ENCODE measurements at places on chromosomes 4 and X. TPM values are rescaled to one million over a fixed set of nuclear protein-coding genes. Genes with fewer than 3 reads are reported as not detected.

GRCh38 chrX:11725631-11726442, 32.2 kb upstream of the MSL3 start:
- H3K4me3 ChIP-seq, result no peak overlapping the region
- DNase-seq, result no peak
- H3K27me3 ChIP-seq, result peaks cover 8% of the 10 kb centered on the region
- H3K27ac ChIP-seq, result no peak overlapping the region

Gene RHOXF2
- total RNA-seq, result not detected

DNA sequence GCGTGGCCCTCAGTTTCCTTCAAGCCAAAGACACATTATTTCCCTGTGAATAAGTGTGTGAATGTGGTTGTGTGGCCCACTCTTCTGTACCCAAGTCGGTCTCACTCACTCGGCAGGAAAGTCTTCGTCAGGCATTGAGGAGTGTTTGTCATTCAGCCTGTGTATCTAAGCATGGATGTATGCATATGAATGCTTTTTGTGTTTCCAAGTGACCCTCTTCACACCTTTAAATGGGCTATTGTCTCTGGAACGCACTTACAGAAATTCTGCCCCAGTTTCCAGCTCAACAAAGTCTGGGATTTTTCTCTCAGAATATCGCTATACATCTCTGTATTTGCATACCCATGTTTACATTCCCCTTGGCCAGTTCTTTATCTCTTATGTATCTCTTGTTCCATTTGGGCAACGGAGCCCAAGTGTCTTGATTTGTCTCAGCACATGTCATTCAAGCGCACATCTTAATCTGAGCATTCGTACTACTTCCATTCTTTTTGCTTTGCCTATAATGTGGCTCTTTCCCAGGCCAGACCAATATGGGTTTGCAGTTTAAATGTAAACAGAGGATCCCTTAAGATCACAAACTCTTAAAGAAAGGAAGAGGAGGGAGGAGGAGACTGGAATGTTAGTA, 4.8 kb downstream of the BCOR start:
- H3K4me3 ChIP-seq, result peak overlapping the region; percentile 28
- peaks cover 41% of the 10 kb centered on the region for H3K4me1 ChIP-seq
- H3K27me3 ChIP-seq, result no peaks in the 10 kb centered on the region
- peaks cover 9% of the 10 kb centered on the region for H3K36me3 ChIP-seq
- DNase-seq, result no peak

Gene CXCL5
- total RNA-seq, result not detected

DNA sequence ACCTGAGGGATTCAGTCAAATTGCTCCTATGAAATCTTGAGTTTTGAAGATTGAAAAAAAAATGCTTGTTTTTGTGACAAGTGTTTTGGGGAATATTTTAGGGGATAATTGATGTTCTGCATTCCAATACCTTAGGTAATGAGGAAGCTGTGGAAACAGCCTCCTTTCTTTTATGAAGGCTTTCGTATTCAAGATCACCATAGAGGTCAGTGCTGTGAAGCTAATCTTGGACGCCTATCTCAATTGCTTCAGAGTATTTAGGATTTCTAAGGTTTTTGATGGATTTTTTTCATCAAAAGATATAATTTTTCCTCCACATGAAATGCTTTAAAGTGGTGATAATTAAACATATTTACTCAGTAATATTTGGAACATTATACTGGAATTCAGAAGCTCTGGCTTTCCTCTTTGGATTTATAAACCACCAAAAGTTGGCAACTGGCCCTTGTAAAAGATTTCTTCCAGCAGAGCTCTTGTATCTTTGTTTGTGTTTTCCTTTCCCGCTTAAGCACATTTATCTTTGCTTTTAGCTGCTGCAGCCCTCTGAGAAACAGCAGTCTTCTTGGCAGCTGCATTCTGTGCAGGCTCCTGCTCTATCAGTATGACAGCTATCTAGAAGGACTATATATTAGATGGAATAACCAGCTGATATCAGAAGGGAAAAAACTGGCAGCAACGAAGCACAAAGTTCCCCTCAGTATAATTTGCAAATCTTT, 63.7 kb downstream of the HMGB2 start:
- no peaks in the 10 kb centered on the region for H3K27me3 ChIP-seq
- peaks cover 5% of the 10 kb centered on the region for H3K36me3 ChIP-seq
- no peaks in the 10 kb centered on the region for H3K4me1 ChIP-seq
- H3K4me3 ChIP-seq, result no peak overlapping the region
- no peak for DNase-seq
- H3K27ac ChIP-seq, result no peak overlapping the region

Gene TMEM35A
- total RNA-seq, result not detected

DNA sequence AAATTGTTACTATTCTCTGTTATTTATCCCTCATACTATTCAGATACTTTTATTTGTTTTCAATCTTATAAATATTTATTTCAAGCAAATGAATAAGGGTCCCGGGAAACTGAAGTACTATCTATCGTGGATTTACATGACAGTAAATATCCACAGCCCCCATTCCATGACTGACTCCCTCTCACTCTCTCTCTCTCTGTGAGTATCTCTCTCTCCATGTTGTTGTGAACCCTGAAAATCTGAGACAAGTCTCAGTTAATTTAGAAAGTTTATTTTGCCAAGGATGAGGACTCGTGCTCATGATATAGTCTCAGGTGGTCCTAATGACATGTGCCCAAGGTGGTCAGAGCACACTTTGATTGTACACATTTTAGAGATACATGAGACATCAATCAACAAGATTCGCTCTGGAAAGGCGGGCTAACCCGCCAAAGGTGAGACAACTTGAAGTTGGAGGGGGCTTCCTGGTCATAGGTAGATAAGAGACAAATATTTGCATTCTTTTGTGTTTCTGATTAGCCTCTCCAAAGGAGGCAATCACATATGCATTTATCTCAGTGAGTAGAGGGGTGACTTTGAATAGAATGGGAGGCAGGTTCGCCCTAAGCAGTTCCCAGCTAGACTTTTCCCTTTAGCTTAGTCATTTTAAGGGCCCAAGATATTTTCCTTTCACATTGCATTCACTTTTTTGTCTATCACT, 986.4 kb downstream of the NLGN4X start:
- DNase-seq, result no peak
- no peaks in the 10 kb centered on the region for H3K27me3 ChIP-seq
- no peaks in the 10 kb centered on the region for H3K4me1 ChIP-seq
- H3K36me3 ChIP-seq, result no peaks in the 10 kb centered on the region
- H3K27ac ChIP-seq, result no peak overlapping the region
- H3K4me3 ChIP-seq, result no peak overlapping the region

DNA sequence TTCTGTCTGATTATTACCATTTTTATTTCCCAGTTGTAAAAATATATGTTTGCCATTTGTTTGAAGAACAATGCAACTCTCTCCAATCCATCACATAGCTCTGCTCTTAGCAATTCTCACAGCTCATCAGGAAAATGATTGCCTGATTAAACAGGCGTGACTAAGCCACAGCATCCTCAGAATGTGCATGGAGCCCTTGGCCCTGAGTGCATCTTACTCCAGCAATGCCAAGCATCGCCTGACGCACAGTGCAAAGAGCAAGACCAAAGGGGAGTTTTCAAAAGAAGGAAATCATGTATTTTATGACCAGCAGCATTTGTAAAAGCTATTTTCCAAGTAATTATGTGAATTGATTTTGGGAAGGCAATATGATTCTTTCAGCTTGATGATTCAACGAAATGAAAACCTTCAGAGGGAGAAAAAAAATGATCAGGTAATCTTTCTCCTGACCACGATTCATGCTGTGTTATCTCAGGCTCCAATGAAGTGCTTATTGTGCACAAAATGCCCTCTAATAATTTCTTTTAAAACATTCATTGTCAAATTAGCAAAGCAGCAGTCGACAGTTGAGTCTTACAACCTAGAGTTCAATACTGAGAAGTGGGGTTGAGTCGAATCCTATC, 138.0 kb upstream of the FAM9B start:
- H3K36me3 ChIP-seq, result peaks cover 4% of the 10 kb centered on the region
- no peak overlapping the region for H3K4me3 ChIP-seq
- H3K27ac ChIP-seq, result no peak overlapping the region

DNA sequence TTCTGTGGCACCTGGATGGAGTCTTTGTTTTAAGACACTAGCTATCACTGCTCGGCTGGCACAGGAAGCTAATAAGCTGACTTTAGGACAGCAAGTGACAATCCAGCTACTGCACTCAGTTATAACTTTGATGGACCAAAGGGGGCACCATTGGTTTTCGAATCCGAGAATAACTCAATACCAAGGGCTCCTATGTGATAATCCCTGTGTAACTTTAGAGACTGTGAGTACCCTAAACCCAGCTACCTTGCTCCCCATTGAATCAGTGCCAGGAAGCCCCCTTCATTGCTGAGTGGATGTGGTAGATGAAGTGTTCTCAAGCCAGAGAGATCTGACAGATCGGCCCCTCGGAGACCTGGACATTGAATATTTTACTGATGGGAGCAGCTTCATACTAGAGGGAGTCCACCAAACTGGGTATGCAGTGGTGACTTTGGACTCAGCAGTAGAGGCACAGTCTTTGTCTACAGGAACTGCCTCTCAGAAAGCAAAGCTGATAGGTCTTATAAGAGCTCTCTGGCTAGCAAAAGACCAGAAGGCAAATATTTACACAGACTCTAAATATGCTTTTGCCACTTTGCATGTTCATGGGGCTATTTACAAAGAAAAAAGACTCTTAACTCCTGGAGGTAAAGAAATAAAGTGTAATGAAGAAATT, 35.5 kb upstream of the UGT2B7 start:
- no peaks in the 10 kb centered on the region for H3K4me1 ChIP-seq
- no peak overlapping the region for H3K4me3 ChIP-seq
- H3K36me3 ChIP-seq, result no peaks in the 10 kb centered on the region
- DNase-seq, result no peak

DNA sequence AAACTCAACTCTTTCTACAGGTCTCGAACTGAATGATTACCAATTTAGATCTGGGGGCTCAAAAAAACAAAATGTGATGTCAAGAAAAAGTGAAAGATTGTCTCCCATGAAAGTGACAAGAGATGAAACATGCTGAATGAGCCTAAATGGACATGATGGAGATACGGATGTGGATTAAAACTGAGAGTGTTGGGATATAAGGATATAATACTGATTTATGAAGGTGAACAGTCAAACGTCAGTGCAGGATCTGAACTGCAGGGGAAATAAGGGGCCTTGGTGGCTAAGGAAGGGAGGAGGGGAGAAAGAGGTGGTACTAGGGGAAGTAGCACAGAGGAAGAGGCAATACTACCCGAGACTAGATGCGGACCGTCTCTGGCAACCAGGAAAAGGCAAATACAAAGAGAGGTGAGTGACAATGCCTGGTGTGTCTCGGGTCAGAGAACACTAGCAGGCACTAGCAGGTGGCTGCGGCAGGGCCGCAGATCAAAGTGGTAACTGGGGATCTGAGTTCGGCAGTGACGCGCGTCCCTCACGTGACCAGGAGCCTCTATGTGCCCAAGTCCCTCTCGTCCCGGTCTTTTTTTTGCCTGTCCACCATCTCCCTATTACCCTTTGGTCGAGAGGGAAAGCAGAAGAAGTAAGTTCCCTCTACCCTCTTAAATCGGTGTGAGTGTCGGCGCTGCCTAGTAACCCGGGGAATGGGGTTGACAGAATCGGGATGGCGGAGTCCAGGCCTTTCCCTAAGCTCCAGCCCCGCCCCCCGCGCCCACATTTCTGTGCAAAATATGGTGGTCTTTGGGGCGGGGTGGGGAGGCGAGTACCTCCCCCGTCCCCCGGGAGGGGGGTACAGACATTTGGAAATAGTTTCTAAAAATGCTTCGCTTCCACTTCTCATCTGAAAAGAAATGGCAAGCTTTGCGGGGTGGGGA, at the start of gene TCEAL1:
TSS of gene TCEAL1 (plus strand) at position 590 of the 932 bp plus-strand sequence. CDS start 942 bp downstream, outside the sequence.
- peak; percentile 64 for DNase-seq
- H3K36me3 ChIP-seq, result no peaks in the 10 kb centered on the region
- no peaks in the 10 kb centered on the region for H3K27me3 ChIP-seq
- peaks cover 13% of the 10 kb centered on the region for H3K4me1 ChIP-seq
- H3K27ac ChIP-seq, result peak within 1 kb of the TSS; percentile 75

GRCh38 chr4:140172960-140173359, 19.0 kb upstream of the MAML3 start:
- H3K27ac ChIP-seq, result no peak overlapping the region
- H3K4me1 ChIP-seq, result peaks cover 8% of the 10 kb centered on the region
- no peaks in the 10 kb centered on the region for H3K36me3 ChIP-seq
- peaks cover 40% of the 10 kb centered on the region for H3K27me3 ChIP-seq
- H3K4me3 ChIP-seq, result no peak overlapping the region

GRCh38 chr4:150436598-150437370, 145.2 kb upstream of the MAB21L2 start:
- no peak overlapping the region for H3K27ac ChIP-seq
- no peak overlapping the region for H3K4me3 ChIP-seq
- peaks cover 23% of the 10 kb centered on the region for H3K36me3 ChIP-seq
- peaks cover 6% of the 10 kb centered on the region for H3K4me1 ChIP-seq
- no peak for DNase-seq

- no peaks in the 10 kb centered on the region for H3K27me3 ChIP-seq
- DNase-seq, result no peak
- H3K4me1 ChIP-seq, result no peaks in the 10 kb centered on the region
- H3K27ac ChIP-seq, result no peak overlapping the region
- no peak overlapping the region for H3K4me3 ChIP-seq
- no peaks in the 10 kb centered on the region for H3K36me3 ChIP-seq
Observed at GRCh38 chr4:16636912-16637630, 261.4 kb downstream of the LDB2 start.

Gene REPS2
- not detected for total RNA-seq

DNA sequence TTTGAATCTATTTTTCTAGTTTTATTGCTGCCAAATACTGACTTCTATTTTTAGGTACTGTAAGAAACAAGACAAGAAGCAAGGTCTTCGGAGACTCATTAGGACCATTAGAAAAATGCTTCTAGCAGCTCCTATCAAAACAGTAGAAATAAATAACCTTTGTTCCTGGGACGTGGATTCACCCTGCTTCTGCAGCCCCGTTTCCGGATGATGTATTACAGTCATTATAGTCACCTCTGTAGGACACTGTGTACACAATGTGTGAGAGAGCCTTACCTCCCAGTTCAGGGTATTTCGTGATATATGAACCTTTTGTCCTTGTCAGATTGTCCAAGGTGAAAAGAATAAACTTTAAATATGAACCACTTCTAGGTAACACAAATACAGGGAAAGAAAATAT, 484.0 kb upstream of the TECRL start:
- no peaks in the 10 kb centered on the region for H3K4me1 ChIP-seq
- no peaks in the 10 kb centered on the region for H3K27me3 ChIP-seq
- no peaks in the 10 kb centered on the region for H3K36me3 ChIP-seq
- H3K27ac ChIP-seq, result no peak overlapping the region
- H3K4me3 ChIP-seq, result no peak overlapping the region

- no peak for DNase-seq
- H3K36me3 ChIP-seq, result no peaks in the 10 kb centered on the region
- no peak overlapping the region for H3K27ac ChIP-seq
Observed at GRCh38 chr4:65367306-65367705, 303.0 kb downstream of the EPHA5 start.

DNA sequence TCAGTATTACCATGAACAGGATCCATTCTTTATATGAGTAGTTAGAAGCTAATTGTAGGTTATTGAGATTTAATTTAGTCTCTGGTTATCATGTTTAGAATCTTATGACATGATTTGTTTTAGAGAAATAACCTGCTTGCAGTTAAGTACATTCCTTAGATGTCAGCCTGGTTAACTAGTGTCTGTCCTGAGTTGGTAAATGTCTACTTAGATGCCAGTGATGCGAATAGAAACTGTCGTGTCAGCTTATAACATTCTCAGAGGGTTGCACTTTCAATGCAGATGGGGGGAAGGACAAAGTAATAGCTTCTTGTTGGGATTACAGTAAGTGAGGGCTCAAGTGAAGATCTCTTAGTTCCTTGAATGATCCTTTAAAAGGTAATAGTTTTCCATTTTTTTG, 227.8 kb upstream of the SPRY1 start:
- no peak for DNase-seq
- no peaks in the 10 kb centered on the region for H3K27me3 ChIP-seq
- H3K4me1 ChIP-seq, result peaks cover 3% of the 10 kb centered on the region
- peaks cover 2% of the 10 kb centered on the region for H3K36me3 ChIP-seq
- H3K4me3 ChIP-seq, result no peak overlapping the region

- H3K4me1 ChIP-seq, result no peaks in the 10 kb centered on the region
- H3K36me3 ChIP-seq, result no peaks in the 10 kb centered on the region
- no peak overlapping the region for H3K27ac ChIP-seq
- no peak for DNase-seq
Observed at GRCh38 chrX:28273736-28274135, 292.5 kb upstream of the DCAF8L1 start.
